Breast epithelium (tissue), 4 donors: ENCODE measurements at places on chromosomes 5 and 9. TPM values are rescaled to one million over a fixed set of nuclear protein-coding genes. Genes with fewer than 3 reads are reported as not detected.

- H3K4me1 ChIP-seq = no peaks in the 10 kb centered on the region
- DNase-seq = no peak
- no peaks in the 10 kb centered on the region for H3K27me3 ChIP-seq
These were observed 76.6 kb upstream of the PAM start for GRCh38 chr5:102678267-102679058.

DNA sequence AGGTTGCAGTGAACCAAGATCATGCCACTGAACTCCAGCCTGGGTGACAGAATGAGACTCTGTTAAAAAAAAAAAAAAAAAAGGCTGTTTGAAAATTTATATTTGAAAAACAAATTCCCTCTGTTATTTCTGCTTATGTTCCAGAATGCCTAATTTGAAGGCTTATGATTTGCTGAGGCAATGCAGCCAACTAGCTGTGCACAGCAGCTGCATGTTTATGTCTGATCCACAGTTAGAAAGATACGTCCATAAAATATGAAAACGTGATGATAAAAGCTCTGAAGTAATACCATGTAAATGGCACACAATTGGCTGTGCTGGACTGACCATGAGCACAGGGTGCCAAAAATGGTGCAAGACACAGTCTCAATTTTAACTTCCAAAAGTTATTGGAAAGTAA is 453.2 kb downstream of the TUSC1 start:
- no peak overlapping the region for H3K4me3 ChIP-seq
- H3K27me3 ChIP-seq = no peaks in the 10 kb centered on the region
- H3K27ac ChIP-seq = no peak overlapping the region
- DNase-seq = no peak
- no peaks in the 10 kb centered on the region for H3K4me1 ChIP-seq

IL13 gene
- 0.73 TPM for total RNA-seq

GRCh38 chr5:75142566-75143136 is 90.3 kb upstream of the GCNT4 start:
- no peak overlapping the region for H3K4me3 ChIP-seq
- H3K27me3 ChIP-seq = no peaks in the 10 kb centered on the region
- H3K4me1 ChIP-seq = no peaks in the 10 kb centered on the region

- H3K36me3 ChIP-seq = no peaks in the 10 kb centered on the region
- no peaks in the 10 kb centered on the region for H3K27me3 ChIP-seq
- no peak overlapping the region for H3K4me3 ChIP-seq
- no peaks in the 10 kb centered on the region for H3K4me1 ChIP-seq
These were observed 53.7 kb downstream of the SYK start for GRCh38 chr9:90855208-90855902.

- DNase-seq = no peak
- no peaks in the 10 kb centered on the region for H3K4me1 ChIP-seq
- no peaks in the 10 kb centered on the region for H3K36me3 ChIP-seq
- H3K4me3 ChIP-seq = no peak overlapping the region
- no peak overlapping the region for H3K27ac ChIP-seq
These were observed 43.9 kb upstream of the ASS1 start for GRCh38 chr9:130400870-130401269.

OBP2B gene
- 0.88 TPM for total RNA-seq

DNA sequence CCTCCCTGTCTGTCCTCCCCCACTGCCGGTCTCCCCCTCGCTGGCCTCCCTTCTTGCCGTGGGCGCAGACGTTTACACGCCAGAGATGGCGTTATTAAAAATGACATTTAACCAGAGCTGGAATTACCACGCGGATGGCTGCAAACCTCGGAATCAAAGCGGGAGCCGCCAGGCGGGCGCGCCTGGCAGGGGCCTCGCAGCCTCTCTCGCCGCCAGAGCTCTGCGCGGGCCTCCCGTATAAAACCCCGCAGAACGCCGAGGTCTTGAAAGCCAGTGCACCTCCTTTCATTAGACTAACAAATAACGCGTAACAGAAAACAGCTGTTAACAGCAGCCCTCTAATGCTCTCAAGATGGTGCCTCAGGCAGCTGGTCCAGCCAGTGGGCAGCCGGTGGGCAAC is 10.2 kb downstream of the PRRX2 start:
- H3K27ac ChIP-seq = peak overlapping the region; percentile 90
- H3K36me3 ChIP-seq = no peaks in the 10 kb centered on the region
- no peaks in the 10 kb centered on the region for H3K4me1 ChIP-seq
- no peak for DNase-seq
- no peaks in the 10 kb centered on the region for H3K27me3 ChIP-seq
- H3K4me3 ChIP-seq = no peak overlapping the region
